Germinal center (tissue), 1 donor: ENCODE measurements at places on chromosomes 11 and 22.

DNA sequence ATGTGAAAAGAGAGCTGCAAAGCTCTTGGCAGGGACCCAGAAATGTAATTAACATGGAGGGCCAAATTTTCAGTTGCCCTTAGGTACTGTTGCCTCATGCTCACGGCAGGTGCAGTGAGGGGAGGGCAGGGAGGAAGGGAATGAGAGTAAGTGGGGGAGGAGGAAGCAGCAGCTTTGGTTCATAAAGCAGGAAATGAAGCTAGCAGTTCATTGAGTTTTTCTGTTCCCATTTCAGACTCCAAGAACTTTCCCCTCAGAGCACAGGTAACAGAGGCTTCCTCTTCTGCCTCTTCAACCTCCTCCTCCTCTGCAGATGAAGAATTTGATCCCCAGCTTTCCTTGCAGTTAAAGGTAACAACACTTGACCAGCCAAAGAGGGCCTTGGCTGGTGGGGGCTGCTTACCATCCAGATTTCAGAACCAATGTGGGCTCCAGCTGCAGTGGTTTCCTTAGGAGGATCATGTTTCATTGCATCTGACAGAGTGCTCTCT, 57.9 kb upstream of the PARVA start:
- DNase-seq = no peak

DNA sequence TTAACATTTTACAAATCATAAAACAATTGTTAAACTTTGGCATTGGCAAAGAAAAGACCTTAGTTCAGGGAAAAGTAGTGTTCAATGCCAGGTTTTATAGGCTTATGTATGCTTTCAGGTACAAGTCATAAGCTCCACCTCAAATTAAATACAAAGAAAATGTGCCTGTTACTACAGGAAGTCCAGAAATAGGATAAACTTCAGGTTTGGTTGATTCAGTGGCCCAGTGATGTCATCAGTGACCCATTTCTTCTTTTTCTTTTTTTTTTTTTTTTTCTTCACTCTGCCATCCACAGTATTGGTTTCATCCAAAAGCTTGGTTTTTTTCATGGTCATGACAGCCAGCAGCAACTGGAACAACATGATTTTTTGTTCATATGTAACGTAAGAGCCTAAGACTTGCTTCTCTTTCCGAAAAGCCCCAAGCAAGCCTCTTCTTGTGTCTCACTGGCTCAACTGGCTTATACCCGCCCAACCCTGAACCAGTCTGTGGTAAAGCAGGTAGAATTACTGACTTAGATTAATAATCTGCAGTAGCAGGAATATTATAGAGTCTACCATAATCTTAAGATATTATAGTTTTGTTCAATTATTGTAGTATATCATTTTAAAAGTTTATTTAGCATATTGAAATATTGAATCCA, 46.2 kb downstream of the TTC17 start:
- no peak for DNase-seq

- no peak for DNase-seq
Observed at GRCh38 chr11:33476945-33477606, 219.9 kb downstream of the HIPK3 start.

DNA sequence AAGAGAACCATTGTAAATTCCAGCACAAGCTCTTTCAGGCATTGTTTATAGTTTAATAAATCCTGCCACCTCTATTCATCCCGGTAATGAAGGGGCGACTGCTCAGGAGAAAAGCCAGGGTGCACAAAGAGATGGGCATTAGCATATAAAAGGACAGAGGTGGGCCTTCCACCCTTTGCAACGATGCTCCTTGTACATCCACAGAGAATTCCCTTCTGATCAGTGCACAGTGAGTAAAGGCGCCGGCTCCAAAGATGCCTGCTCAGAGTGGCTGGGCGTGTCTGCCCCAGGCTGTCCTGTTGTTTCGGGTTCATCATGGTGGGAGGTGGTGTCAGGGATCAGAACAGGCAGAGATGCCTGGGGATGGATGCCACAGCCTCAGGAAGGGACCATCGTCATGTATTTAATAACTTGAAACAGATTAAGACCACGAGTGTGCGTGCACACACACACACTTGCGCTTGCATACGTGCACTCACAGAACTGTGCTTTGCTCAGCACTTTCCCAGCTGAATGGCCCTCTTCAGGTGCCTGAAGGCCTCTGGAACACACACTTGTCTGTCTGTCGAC, 305.0 kb downstream of the TBC1D22A start:
- DNase-seq = no peak

DNA sequence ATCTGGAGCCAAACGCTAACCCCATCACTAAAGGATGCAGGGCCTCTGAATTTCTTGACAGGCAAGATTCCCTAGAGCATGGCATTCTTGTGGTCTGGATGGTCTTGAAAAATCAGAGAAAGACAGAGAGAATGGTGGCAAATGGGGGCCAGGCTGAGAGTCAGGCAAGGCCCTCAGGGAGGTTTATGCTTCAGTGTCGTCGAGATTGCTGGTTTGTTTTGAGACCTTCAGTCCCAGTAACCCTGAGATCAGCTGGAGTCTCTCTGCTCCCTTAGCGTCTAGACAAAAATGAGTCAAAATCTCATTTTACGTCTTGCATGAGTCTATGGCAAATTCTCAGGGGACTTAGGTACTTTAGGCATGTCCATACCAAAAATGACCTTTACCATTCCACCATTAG, 539.3 kb downstream of the SOX6 start:
- DNase-seq = no peak

DNA sequence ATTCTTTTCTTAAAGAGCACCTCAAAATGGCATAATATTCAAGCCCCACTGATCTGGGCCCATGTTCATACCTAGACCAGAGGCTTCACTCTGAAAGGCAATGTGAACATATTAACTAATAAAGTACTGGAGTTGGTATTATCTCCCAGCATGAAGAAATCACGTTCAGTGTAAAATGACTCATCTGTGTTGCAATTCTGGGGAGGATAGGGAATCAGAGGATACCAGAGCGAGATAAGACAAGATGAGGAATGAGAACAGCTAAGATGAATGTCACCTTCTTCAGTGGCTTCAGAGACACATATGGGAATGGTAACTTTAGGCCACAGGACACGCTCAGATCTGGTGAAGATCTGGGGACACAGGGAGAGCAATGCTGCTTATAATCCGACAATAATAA, 121.1 kb downstream of the NTM start:
- no peak for DNase-seq

- DNase-seq = no peak
Observed at GRCh38 chr11:121067453-121067852, 33.6 kb upstream of the TECTA start.

- DNase-seq = no peak
Observed at GRCh38 chr11:44585421-44585820, 20.0 kb downstream of the CD82 start.

DNA sequence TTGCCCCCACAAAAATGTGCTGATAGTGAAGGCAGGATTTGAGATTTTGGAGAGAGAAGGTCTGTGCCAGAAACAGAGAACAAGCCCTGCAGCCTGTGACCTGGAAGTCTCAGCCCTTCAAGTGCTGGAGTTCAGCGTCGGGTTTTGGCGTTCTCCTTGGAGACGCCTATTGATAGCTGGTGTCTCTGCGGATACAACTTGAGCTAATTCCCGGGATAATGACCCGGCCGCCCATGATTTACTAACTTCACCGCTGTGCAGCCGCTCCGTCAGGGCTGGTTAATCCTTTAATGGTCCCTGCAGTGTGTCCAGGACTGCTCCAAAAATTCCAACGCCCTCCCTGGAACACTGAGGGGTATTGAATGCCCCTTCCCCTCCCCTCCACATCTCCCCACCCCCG, 76.6 kb downstream of the WT1 start:
- no peak for DNase-seq

GRCh38 chr11:125957618-125958332, 11.9 kb downstream of the VSIG10L2 start:
- no peak for DNase-seq

DNA sequence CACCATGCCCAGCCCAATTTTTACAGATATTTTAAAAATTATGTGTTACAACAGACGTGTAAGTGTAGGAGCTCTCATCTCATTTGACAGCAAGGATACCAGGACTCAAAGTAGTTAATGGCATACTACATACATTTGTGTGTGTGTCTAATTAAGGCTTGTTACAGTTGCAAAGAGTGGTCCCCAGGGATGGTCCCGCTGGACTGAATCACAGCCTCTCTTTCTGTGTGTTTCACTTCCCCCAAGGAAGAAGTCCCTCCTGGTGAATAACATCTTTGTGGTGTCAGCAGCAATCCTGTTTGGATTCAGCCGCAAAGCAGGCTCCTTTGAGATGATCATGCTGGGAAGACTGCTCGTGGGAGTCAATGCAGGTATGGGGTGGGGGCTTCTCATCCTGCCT, 17.2 kb downstream of the SLC2A11 start:
- no peak for DNase-seq

DNA sequence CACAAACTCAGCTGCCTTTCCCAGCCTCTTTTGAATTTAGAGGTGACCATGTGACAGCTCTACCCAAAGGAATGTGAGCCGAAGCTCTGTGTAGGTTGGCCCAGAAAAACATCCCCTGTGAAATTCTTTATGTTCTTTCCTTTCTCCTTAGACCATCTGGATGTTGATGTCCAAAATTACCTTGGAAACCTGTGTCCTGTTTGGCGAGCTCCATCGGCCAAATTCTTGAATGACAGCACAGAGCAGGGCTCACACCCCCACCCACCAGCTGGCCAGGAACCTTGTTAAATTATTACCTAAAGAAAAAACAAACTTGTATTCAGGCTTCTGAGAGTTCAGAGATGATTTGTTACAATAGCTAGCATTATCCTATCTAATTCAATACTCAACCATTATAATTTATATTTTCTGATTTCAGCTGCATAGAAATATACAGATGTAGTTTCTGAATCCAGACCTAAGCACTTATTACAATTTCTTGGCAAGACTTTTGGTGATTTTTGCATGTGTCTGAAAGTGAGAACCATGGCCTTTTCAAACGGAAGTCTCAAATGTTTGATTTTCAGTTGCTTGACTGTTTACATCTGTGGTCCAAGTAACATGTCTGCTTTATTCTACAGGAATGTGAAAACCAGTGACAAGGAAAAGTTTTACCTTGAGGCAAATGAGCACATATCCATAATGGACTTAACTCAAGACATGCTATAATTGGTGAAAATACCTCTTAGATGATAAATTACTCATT, 554.2 kb downstream of the NTM start:
- DNase-seq = no peak

DNA sequence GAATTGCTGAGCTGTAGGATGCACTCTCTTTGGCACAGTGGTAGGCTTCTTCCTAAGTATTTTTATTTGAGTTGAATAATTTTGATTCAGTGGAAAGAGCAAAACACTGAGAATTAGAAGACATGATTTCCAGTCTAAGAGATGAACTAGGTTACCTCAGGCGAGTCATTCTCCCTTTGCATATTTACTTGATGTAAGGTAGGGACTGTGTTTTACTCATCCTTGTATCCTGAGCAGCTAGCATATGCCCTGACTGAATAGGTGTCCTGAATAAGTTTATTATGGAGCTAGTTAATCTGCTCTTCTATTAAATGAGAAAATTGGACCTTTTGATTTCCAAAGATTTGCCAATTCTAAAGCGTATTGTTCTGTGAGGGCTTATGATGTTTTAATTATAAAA, 50.7 kb downstream of the STIM1 start:
- DNase-seq = no peak

- no peak for DNase-seq
Observed at GRCh38 chr11:10931761-10932670, 74.2 kb upstream of the ZBED5 start.
